Bone marrow (tissue), 2 donors: ENCODE measurements at places on chromosomes 6 and 20.
A peak's percentile ranks its signal among the peaks of the same experiment; 100 is the strongest.

DNA sequence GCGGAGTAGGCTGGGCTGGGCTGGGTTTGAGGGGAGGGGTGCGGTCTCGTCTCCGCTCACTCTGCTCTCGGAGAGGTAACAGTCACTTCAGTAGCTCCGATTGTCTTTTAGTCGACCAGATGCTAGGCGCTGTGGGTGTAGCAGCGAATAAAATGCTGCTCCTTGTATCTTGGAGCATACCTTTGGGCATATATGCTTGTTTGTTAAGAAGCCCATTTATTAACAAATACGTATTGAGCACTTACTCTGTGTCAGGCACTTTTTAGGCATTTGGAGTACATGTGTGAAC is 545 bp downstream of the ACTR5 start:
- no peak for DNase-seq

DNA sequence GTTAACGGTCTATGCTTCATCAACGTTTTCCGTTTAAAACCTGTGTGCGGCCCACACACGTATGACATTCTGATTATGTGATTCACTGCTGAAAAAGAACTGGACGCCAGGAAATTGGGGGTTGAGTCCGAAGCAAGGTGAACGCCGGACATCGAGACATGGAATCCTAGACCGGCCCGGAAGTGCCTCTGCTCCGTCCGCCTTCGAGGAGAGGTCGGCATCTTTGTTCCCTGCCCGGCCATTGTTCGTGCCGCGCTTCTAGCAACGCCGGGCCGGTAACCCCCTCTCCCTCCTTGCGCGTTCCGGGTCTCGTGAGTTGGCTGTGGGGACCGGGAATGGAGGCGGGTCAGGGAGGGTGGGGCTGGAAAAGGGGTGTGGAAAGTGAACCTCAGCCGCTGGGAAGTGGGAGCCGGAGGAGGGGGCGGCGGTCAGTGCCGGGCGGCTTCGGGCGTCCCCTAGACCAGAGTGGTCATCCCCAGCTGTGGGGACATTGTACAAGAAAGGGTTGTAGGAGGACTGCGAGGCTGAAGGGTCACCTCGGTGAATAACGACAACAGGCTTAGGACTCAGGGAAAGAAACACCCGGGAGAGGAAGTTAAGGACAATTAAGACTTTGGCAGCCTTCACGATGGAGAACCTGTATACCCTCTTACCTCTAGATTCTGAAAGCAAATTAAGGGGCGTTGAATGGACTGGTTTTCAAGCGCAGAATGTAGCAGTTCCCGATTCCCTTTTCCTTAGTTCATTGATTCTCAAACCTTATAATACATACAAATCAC is at the start of gene ZSCAN9:
Gene ZSCAN9, plus strand, starts transcription at position 220 of the 779 bp plus-strand sequence. CDS start 1,810 bp downstream, outside the sequence.
- peak; percentile 39 for DNase-seq

DNA sequence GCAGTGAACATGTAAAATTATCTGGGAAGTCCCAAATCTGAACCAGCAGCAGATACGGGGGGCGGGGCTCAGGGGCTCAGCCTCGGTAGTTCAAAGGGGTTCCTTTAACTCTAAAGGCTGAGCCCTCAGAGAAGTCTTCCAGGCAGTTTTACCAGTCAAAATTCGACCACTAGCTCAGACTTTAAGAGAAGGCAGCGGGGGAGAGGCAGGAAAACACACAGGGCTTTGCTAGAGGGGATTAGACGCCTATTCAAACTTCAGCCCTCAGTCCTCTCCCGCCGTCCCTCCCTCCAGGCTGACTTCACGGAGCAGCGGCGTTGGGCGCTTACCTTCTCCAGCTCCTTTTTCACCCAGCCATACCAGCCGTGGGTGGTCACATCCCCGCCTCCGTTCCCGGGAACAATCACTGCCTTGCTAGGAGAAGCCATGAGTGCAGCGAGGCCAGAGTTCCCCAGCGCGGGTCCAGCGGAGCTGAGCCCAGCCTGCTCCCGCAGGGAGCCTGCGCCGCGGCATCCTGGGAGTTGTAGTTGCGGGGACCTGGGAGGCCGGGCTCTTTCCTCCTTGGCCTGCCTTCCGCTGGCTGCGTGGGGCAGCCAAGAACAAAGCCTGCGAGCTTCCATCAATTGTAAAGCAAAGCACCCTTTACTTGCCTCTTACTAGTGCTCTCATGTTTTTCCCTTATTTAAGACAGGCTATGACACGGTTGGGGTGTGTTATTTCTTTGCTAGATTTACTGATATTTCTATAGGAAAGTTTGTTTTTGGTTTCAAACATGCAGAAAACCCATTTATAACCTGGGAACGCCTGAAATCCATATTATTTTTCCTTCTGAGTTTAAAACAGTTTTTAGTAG is at the start of gene RBBP9:
Gene RBBP9, minus strand, starts transcription at position 486 of the 853 bp plus-strand sequence. Its CDS starts 58 bp downstream, at position 428.
- peak; percentile 31 for DNase-seq

DNA sequence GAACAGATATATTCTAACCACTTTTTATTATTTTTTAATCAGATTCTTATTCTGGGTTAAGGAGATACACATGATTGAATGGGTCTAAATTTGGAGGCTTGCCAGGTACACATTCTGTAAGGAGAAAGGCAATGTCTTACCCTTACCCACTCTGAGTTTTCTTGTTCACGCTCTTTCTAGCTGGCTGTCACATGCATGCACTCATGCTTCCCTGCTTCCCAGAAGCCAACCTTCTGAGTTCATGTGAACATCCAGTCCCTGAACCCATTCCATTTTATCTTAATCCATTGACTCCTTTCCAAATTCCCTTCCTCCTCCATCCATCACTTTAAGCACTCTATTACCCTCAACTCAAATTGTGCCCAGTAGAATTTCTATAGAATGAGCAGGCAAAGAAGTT is 17.5 kb upstream of the MOCS1 start:
- no peak for DNase-seq

DNA sequence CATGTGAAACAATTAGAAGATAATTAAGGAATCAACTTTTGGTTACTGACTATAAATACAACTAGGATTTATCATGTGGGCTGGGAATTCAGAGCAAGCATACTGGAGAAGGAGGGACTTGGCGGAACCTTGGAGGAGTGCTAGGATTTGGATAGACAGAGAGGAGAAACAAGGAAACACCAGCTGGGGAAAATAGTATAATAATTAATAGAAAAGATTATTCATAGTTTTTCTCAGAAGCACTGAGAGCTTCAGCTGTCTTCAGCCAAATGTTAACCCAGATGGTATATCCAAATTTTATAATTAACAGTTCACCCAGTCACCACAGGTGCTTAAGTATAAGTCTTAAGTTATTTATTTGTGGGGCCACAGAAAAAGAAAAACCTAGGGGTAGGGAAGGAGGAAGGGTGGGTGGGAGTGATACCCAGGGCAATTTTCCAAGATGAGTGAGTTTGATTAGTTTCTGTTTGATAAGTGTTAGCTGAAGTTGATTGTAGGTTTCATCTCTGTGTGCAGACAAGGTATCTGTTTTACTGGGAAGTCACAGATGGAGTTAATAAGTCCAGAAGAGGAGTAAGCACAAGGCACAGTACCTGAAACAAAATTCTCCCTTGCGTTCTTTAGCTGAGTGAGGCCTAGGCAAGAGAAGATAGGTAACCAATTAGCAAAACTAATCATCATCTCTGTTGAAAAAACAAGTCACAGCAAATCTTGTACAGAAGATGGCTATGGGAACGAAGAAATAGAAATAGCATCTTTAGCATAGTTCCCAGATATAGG is 175.5 kb downstream of the TFAP2B start:
- no peak for DNase-seq

- no peak for DNase-seq
Observed at GRCh38 chr6:154709621-154710020, 23.6 kb upstream of the SCAF8 start.

GRCh38 chr20:10672624-10673127 is 1.1 kb downstream of the JAG1 start:
- peak; percentile 12 for DNase-seq

GRCh38 chr6:7561153-7561964 is 19.9 kb downstream of the DSP start:
- DNase-seq: no peak

DNA sequence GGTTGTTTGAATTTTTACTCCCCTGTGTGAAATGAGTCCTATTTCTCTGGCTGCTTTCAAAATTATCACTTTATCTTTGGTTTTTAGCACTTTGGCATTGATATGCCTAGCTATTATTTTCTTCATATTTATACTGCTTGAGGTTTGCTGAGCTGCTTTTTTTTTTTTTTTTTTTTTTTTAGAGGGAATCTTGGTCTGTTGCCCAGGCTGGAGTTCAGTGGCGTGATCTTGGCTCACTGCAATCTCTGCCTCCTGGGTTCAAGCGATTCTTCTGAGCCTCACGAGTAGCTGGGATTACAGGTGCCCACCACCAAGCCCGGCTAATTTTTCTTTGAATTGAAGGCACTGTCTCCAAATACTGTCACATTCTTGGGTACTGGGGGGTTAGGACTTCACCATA is 40.6 kb downstream of the STXBP5 start:
- DNase-seq: no peak

GRCh38 chr6:159916752-159917151 is 26.0 kb downstream of the MAS1 start:
- DNase-seq: no peak

GRCh38 chr20:22781869-22782268 is 197.5 kb upstream of the FOXA2 start:
- DNase-seq: no peak

GRCh38 chr6:26088344-26088743 is 1.1 kb downstream of the HFE start:
- DNase-seq: no peak

- DNase-seq: no peak
Observed at GRCh38 chr6:24576447-24576846, 69.5 kb downstream of the KIAA0319 start.

DNA sequence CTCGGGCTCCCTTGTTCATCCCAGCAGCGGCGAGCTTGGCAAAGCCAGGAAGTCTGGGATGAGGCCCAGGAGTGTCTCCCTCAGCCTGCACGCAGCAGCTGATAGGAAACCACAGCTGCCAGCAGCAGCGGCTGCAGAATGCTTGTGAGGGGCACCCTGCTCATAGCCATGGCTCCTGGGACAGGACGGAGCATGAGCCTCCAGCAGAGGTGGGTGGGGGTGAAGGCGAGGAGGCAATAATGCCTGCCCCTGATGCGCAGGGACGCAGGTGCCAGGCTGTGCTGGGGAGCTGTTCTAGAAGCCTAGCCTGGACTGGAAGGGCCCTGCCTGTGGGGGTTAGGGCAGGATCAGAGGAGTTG is 157.9 kb downstream of the CD83 start:
- no peak for DNase-seq

- no peak for DNase-seq
Observed at GRCh38 chr6:42372699-42373098, 79.0 kb downstream of the TRERF1 start.

GRCh38 chr6:24064832-24065231 is 61.2 kb upstream of the NRSN1 start:
- DNase-seq: no peak

- no peak for DNase-seq
Observed at GRCh38 chr6:138570725-138571029, 71.4 kb upstream of the NHSL1 start.

GRCh38 chr6:38955861-38956260 is 92.7 kb upstream of the GLP1R start:
- DNase-seq: no peak

DNA sequence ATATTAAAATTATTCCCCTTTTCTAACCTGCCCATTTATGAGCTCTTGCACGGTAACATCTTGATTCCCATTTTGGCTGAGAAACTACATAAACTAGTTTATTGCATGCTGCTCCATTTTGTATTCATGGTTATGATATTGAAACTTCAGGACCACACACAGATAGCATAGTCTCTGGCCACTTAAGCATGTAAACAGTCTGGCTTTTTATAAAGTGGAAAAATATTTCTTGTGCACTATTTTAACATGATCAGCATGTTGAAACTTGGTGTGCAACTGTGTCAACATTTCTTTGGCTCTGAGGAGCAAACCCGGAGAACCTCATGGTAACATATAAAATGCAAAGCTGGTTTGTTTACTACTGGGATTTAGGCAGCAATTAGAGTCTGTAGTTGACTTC is 70.7 kb downstream of the SLX4IP start:
- no peak for DNase-seq

DNA sequence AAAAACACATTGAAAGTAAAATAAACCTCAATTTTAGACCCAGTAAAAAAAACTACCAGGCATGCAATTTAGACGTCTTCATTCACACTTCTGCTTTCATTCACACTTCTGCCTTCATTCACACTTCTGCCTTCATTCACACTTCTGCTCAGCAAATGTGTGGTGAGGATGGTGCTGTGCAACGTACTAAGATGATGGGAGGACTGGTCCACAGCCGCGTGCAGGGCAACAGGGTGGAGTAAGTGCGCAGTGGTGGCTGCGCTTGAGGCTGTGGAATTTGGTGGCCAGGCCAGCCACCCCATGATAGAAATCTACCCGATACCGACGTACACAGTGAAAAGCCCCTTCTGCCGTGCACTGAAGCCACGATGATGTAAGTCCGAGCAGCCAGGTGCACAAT is 114.3 kb upstream of the CD93 start:
- no peak for DNase-seq

- no peak for DNase-seq
Observed at GRCh38 chr6:46323312-46323965, 152.7 kb upstream of the ENPP5 start.
